ENCODE measurements at places on chromosomes 16 and 17.

DNA sequence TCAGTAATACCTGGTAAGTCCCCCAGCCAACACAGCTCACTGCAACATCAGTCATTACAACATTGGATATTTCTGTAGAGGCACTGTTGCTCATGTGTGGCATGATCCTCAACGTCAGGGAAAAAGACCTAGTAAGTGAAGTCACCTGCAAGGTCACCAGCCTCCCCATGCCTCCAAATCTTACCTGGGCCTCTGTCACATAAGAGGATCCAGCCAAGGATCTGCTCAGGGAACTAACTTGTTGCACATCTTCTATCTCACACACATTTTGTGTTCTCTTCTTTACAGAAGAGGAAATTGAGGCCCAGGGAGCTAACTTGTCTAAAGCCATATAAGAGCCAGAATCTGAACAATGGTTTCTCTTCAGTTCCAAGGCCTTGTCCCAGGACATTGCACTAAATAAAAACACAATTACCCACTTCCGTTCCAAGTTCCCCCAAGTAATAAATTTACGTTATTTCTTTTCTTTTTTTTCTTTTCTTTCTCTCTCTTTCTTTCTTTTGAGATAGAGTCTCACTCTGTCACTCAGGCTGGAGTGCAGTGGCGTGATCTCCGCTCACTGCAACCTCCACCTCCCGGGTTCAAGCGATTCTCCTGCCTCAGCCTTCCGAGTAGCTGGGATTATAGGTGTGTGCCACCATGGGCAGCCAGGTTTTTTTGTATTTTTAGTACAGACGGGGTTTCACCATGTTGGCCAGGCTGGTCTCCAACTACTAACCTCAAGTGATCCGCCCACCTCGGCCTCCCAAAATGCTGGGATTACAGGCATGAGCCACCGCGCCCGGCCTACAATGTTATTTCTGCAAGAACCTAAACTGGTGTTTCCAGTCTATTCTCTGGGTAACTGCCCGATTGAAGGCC, 1.3 kb downstream of the SHMT1 start:
- no peak for DNase-seq

DNA sequence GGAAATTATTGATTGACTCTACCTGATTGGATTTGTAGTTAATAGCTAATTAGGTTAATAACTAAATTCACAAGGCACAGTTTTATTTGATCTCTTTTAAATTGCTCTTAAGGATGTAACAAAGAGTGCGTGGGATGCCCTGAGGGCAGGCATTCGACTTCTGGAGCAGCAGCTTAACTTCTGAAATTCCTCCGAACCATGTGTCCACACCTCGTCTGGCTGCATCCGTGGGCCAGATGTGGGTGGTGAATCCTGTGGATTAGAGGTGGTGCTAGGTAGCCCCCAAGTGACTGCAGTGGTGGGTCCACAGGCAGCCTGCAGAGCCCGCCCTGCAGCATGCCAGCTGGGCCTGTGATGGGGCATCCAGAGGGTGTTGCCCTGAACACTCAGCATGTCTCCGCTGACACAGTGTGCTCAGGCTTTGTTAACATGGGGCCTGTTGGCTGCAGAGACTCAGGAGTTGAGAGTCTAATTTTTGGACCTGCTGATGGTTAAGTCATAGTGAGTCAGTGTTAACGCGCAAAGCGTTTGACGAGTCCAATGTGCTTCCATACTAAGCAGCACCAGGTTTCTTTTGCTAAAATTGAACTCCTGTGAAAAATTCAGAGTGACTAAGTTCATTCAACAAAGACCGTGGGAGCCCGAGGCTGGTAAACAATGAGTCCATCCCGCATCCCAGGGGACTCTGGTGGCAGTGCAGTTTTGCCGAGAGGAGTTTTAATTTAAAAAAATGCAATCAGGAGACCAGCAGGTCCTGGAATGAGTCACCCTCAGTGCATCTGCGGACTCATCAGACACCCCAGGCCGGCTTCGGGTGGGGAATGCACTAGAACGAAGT, 3.8 kb upstream of the NPB start:
- DNase-seq: no peak

- peak; percentile 88 for DNase-seq
These were observed 3.0 kb downstream of the TNK1 start for GRCh38 chr17:7383742-7384488.

DNA sequence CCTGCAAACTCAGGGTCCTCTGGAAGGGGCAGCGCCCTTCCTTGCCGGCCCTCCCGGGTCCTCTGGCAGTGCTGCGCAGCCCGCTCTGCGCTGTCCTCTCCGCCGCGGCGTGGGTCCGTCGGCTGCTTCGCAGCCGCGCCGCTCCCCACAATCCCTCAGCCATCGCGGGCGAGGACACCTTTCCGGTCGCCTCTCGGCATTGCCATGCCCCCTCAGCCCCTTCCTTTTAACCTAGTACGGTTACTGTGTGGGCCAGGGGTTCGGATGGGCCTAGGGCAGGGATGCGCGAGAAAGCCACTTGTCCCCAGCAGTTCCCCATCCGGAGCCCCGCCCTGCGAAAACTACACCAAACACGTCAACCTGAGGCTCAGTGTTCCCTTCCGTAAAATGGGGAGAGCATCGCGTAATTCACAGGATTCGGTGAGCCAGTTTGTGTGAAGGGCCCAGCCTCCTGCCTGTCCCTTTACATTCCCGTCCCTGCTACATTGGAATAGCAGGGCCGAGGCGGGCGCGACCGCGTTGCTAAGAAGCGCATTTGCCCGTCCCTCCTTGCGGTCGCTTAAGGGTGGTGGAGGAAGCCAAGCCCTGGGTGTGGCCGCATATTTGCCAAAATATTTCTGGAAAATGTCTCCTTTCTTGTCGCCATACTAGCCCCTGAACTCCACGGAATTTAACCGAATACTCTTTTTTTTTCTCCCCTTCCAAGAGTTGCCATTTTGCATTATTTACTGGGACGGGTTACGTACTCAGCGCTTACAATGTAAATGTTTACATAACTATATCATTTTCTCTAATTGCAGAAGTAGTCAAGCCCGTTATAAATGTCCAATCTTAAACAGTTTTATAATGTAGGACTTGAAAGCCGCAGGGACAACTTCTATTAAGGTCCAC, 13.2 kb downstream of the COPZ2 start:
- no peak for DNase-seq

- DNase-seq: no peak
These were observed 4.7 kb downstream of the PDE6G start for GRCh38 chr17:81651692-81652091.

DNA sequence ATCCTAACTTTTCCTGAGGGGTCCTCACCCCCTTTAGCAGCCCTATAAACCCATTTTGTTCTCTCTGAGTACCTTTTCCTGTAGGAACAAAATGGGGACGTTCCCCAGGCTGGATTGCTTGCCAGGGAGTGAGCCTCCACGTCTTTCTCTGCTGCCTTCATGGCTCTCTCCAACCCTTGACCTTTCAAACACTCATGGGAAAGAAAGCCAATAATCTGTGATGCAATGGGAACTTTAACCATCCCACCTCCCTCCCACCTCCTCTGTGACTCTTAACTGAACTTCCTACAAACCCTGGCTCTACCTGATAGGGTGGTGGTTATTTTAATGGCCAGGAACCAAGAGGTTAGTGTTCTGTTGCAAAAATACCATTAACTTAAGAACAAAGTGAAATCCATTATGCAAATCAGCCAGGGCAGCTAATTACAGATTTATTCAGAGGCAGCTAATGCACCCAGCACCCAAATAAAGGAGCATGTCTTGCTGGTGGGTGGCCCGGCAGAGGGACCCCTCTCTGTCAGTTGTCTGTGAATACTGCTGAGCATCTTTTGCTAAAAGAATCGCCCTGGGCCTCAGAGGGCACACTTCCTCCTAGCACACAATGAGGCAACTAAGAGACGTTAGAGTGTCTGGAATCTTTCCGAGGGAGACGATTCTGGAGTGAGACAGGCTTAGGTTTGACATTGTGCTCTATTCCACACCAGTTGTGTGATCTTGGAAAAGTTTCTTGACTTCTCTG, 3.0 kb downstream of the PIPOX start:
- DNase-seq: no peak
